ENCODE measurements at places on chromosomes 16 and 17. TPM values are rescaled to one million over a fixed set of nuclear protein-coding genes. Genes with fewer than 3 reads are reported as not detected.

PRSS21 gene
- total RNA-seq, result not detected

WWOX gene
- total RNA-seq, result 57.2 TPM

- H3K27me3 ChIP-seq, result peaks cover 11% of the 10 kb centered on the region
Measured at GRCh38 chr17:41428591-41429291, 4.4 kb upstream of the KRT37 start.

- no peak overlapping the region for H3K4me3 ChIP-seq
- H3K4me1 ChIP-seq, result peaks cover 18% of the 10 kb centered on the region
- H3K27ac ChIP-seq, result no peak overlapping the region
- H3K36me3 ChIP-seq, result no peaks in the 10 kb centered on the region
Measured at GRCh38 chr17:60157487-60158040, 7.8 kb downstream of the CA4 start.

DNA sequence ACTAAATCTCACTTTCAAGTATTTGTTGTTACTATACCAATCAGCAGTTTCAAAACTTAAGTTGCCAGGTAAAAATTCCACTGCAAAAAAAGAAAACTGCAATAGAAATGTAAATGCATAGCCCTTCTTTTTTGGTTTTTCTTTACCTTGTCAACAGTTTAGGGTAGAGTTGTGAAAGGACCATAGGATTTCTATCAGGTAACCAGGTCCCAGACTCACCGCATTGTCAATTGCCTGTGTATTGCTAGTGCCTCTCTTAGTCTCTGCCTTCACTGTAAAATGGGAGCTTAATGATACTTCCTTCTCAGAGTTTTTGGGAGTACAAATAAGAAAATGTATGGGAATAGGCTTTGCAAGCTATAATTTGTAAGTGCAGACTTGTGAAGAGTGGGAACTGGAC lies 145.0 kb downstream of the FTO start:
- H3K4me1 ChIP-seq, result peaks cover 15% of the 10 kb centered on the region
- no peak for DNase-seq
- peaks cover 6% of the 10 kb centered on the region for H3K36me3 ChIP-seq
- no peak overlapping the region for H3K27ac ChIP-seq
- no peaks in the 10 kb centered on the region for H3K27me3 ChIP-seq
- no peak overlapping the region for H3K4me3 ChIP-seq

DNA sequence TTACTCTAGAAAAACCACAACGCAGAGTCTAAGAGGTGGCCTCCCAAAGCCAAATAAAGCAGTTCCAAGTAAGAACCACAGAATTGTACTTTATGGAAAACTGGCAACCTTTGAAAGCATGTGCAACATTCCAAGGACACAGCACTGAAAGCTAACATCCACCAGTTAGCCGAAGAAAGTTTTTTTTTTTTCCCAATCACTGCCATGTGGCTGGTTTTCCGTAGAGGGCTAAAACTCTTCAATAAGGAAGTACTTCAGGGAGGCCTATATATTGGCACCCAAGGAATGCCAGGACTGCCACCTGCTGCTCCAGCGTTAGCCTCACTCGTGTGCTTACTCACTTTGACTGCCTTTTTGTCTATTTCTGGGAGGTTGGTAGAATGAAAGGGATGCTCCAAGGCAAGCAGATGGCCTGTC lies 25.2 kb downstream of the CEP95 start:
- H3K27me3 ChIP-seq, result no peaks in the 10 kb centered on the region
- DNase-seq, result no peak
- H3K36me3 ChIP-seq, result peaks cover 93% of the 10 kb centered on the region
- H3K4me1 ChIP-seq, result no peaks in the 10 kb centered on the region

DNA sequence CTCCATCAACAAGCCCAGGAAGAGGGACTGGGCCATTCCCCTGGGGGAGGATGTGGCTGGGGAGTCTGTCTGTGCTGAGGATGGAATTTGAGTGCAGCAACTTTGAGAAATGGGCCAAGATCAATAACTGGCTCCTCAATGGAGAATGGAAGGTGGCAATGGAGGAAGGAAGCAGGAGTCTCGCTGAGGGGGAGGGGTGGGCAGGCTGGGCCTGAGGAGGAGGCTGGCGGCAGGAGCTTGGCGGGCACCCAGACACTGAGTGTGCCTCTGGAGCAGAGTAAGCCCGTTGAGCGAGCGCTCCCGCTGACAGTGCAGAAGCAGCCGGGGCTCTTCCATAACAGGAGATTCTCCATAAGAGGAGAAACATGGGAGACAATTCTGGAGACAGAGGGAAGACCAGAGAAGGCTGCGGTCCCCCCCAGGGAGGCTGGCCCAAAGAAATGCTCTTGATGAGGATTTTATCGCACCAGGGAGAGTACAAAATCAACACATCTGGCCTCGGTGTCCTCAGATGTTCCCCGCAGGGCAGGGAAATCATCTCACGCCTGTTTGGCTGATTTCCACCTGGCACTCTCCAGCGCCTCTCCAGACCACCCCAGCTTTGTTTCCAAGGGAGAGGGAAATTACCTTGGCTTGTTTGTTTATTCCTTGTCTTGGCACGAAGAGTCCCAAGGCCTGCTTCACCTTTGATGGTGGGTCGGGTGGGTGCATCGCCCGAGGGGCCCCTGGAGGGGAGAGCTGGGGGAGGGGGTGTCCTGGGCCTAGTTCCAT lies 2.8 kb upstream of the MMP15 start:
- H3K27me3 ChIP-seq, result no peaks in the 10 kb centered on the region
- H3K36me3 ChIP-seq, result no peaks in the 10 kb centered on the region
- no peak overlapping the region for H3K4me3 ChIP-seq
- DNase-seq, result no peak
- peak overlapping the region; percentile 31 for H3K27ac ChIP-seq

GRCh38 chr16:25030420-25031131 lies 15.4 kb upstream of the ARHGAP17 start:
- no peak for DNase-seq
- no peak overlapping the region for H3K4me3 ChIP-seq

DNA sequence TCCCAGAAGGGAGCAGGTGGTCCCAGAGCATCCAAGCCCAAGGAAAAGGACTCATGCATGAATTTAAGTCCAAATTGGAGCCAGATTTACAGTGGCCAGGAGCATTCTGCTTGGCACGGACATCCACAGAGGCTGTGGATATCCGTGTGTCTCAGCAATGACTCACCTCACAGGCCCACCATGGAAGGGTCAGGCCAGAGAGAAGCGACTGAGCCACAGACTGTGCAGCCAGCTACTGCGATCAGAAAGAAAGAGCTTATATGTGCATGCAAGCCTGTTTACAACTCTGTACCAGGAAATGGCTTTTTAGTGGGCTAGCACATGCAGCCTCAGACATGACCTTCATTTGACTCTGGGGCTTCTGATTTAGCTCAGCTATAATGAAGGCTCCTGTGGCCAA lies 231.0 kb downstream of the C16orf95 start:
- H3K36me3 ChIP-seq, result no peaks in the 10 kb centered on the region
- no peaks in the 10 kb centered on the region for H3K27me3 ChIP-seq
- H3K27ac ChIP-seq, result no peak overlapping the region
- H3K4me1 ChIP-seq, result no peaks in the 10 kb centered on the region
- DNase-seq, result no peak

DNA sequence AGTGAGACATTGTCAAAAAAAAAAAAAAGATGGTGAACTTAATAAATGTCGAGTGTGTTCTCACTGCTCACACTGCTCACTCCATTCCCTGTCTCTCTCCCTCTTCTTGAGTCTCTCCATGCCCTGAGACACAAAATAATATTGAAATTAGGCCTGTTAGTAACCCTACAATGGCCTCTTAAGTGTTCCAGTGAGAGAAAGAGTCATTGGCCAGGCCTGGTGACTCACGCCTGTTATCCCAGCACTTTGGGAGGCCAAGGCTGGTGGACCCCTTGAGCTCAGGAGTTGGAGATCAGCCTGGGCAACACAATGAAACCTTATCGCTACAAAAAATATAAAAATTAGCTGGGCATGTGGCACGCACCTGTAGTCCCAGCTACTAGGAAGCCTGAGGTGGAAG lies 16.2 kb upstream of the CSF3 start:
- DNase-seq, result no peak
- H3K36me3 ChIP-seq, result peaks cover 18% of the 10 kb centered on the region
- no peaks in the 10 kb centered on the region for H3K27me3 ChIP-seq
- H3K4me3 ChIP-seq, result no peak overlapping the region
- peak overlapping the region; percentile 1 for H3K27ac ChIP-seq

- H3K27me3 ChIP-seq, result no peaks in the 10 kb centered on the region
- H3K27ac ChIP-seq, result no peak overlapping the region
- H3K4me3 ChIP-seq, result no peak overlapping the region
- no peaks in the 10 kb centered on the region for H3K36me3 ChIP-seq
- peaks cover 10% of the 10 kb centered on the region for H3K4me1 ChIP-seq
Measured at GRCh38 chr17:65630502-65630901, 69.1 kb upstream of the AXIN2 start.

DNA sequence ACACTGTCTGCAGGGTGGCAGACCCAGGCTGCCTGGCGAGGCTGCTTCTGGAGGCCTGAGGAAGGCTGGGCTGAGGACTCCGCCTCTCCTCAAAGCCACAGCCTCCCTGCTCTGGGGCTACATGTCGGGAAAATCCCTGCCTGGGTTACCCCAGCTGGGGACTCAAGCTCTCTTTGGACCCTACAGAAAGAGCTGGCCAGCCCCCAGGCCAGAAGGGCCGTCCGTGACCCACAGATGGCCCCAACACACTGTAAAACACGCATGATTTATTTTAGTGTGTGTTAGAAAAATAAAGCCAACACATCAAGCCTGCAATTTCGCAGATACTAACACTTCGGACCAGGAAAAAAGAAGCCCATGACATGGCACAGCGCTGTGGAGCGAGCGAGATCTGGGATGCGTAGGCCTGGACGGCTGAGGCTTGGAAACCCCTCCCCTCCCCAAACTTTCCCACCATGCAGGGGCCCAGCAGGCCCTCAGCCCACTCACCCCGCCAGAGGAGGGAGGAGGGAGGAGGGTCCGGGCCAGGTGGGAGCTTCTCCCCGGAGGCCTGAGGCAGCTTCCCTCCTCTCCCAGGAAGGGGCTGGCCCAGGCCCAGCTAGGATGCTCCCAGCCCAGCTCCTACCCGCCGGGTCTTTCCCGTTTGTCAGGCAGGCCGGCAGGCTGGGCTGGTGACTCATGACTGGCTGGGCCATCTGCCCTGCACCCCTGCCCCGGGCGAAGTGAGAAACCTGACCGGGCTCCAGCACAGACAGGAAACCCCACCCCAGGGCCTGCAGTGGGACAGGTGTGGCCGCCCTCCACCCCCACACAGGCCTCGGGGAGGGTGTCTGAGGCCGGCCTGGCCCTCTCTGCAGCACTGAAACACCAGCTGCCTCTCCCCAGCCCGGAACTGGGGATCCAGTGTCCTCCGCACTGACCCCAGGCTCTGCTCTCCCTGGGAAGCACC lies 34.1 kb upstream of the SLC38A10 start:
- H3K27ac ChIP-seq, result peak overlapping the region; percentile 64
- H3K4me1 ChIP-seq, result peaks cover 36% of the 10 kb centered on the region
- H3K36me3 ChIP-seq, result no peaks in the 10 kb centered on the region
- no peak overlapping the region for H3K4me3 ChIP-seq
- peak; percentile 86 for DNase-seq

DNA sequence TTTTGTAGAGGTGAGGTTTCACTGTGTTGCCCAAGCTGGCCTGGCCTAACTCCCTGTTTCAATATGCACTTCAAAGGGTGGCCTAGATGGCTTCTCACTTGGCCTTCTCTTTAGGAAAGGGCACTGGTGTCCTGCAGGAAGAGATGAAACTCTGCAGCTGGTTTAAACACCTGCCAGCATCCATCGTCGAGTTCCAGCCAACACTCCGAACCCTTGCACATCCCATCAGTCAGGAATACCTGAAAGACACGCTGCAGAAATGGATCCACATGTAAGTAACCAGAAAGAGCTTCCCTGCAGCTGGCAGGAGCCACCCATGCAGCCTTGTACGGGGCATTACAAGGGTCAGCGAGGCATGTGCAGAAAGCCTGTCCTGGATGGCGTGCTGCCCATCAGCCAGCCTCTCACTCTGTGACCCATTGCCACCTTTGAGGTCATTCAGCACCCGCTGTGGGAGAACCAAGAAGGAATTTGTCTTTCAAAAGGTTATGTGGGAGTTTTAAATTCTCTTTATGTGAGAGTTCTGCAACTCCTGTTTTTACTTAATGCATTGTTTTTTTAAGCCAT lies 7.0 kb downstream of the COG1 start:
- no peak overlapping the region for H3K4me3 ChIP-seq
- DNase-seq, result no peak
- H3K27ac ChIP-seq, result no peak overlapping the region
- H3K36me3 ChIP-seq, result peaks cover 76% of the 10 kb centered on the region
- H3K4me1 ChIP-seq, result no peaks in the 10 kb centered on the region

DNA sequence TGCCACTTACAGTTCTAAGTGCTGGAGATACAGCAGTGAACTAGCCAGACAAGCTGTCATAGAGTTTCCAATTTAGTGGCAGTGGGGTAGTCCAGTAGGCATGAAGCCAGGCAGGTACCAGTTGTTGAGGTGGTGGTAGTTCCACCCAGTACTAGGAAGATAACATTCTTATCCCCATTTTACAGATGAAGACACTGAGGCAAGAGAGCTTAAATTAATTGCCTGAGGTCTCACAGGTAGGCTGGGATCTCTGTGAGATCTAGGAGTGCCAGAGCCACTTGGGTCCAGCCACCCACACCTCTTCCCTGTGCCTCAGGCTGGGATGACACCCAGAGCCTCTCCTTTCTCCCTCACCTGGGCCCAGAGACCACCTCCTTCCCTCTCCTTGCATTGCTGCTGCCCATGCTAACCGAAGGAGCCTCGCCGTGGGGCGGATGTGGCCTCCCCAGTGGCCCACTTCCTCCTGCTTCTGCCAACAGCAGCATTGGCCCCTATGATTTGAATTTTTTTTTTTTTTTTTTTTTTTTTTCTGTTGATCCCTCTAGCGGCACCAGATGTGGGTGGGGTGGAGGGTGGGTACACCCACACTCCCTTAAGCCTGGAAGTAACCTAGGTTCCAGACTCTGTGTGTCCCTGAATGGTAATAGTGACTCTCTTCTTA lies 114.0 kb downstream of the PRKCB start:
- no peaks in the 10 kb centered on the region for H3K36me3 ChIP-seq
- no peaks in the 10 kb centered on the region for H3K27me3 ChIP-seq
- H3K27ac ChIP-seq, result no peak overlapping the region

GRCh38 chr16:83968891-83969649 lies 1.0 kb downstream of the NECAB2 start:
- no peak for DNase-seq
- H3K4me1 ChIP-seq, result no peaks in the 10 kb centered on the region
- no peak overlapping the region for H3K27ac ChIP-seq
- H3K27me3 ChIP-seq, result peaks cover 12% of the 10 kb centered on the region
- H3K36me3 ChIP-seq, result no peaks in the 10 kb centered on the region
- no peak overlapping the region for H3K4me3 ChIP-seq

DNA sequence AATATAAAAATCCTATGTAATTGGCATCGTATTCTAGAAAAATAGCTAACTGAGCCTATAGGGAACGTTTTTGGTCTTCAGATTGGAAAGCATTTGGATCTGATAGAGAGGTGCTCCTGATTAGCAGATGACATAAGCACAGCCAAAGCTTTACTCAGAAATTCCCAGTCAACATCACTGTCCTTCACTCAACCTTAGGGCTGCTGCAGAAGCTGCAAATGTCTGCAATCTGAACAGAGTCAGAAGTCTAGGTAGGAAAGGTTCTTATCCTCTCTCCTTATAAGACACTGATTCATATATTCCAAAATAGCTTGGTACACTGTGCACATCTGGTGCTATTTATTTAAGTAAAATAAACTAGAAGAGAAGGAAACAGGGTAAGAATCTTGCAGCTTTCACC lies 19.2 kb downstream of the STRADA start:
- H3K4me1 ChIP-seq, result peaks cover 20% of the 10 kb centered on the region
- DNase-seq, result no peak
- H3K4me3 ChIP-seq, result no peak overlapping the region
- no peaks in the 10 kb centered on the region for H3K27me3 ChIP-seq
- H3K36me3 ChIP-seq, result peaks cover 13% of the 10 kb centered on the region
